ENCODE measurements at places on chromosomes 11 and 22.

DNA sequence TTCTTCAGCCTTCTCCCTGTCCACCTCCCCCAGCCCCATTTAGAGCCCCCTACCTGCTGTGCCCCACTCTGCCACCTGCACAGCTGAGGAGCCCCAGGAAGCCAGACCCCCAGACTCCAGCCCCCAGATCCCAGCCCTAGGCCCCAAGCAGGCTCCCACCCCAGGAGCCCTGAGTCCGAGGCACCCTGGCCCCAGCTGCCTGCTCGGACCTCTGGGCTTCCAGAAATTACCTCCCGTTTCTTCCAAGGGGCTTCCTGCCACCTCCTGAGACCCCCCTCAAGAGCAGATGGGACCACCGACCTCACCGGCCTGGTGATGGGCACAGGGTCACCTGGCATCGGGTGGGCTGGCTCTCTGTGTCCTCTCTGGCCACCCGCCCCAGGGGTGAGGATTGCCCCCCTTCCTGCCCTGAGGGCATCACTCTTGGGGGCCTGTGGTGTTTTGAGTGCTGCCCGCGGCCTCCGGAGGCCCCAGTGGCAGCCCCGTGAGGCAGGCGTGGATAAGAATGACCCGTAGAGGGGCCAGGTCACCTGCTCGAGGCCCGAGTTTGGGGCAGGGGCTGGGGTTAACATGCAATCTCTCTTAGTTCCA lies 18.3 kb upstream of the TALDO1 start:
- DNase-seq: no peak

- DNase-seq: no peak
Observed at GRCh38 chr22:28930357-28931007, 47.1 kb downstream of the ZNRF3 start.

GRCh38 chr11:79025622-79026021 lies 415.2 kb downstream of the TENM4 start:
- no peak for DNase-seq

DNA sequence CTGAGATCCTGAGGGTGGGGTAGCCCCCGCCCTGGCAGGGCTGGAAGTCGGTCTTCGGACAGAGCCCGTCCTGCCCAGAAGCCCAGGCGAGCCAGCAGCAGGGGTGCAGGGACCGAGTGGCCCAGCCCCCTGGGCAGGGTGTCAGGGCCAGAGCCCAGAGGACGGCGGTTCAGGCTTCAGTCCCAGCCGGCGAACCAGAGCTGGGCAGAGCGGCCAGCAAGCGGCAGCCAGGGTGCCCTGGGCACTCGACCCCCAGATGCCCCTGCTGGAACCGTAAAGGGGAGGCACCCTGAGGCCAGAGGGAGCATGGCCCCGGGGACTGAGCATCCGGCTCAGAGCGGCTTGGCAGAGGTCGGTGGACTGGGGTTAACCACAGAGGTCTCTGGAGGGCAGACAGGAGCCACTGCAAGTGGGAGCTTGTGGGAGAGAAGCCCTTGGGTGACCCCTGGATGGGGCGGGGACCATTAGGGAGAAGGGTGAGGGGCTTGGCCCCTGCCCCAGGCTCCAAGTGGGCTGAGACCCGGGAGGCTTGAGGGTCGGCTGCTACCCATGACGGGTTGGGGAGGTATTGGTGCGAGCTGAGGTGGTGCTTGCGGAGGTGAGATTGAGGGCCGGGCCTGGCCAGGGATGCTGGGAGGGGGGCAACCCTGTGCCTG lies 15.9 kb downstream of the LSP1 start:
- DNase-seq: no peak

GRCh38 chr22:40070701-40071100 lies 75.9 kb downstream of the FAM83F start:
- no peak for DNase-seq

DNA sequence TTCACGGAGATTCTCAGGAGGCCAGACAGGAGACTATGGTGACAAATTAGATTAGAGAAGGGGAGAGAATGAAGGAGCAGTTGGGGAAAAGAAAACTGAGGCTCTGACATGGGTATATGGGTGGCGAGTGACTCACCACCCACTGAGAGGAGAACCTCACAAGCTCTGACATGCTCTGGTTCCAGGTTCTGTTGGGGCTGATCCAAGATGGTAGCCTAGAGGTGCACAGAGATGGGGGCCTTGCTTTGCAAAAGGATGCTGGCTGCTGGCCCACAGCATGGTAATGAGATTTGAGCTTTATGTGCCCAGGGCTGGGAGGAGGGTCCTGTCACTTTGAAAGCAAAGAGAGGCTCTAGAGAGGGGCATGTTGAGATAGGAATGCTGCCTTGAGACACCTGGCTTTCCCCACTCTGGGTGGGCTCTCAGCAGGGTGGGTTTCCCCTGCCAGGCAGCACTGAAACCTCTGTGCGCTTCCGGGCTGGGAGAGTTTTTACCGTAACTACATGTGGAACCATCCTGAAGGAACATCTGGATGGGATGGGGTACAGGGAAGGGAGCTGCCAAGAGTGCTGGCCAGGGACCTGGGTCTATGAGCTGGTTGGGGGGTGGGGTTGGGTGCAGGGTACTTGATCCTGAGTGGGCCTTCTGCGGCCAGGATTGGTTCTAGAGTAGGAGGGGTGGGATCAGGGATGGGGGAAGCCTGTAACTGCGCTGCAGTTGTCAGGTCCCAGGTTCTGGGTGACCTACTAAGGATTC lies 1.2 kb upstream of the GRK2 start:
- DNase-seq: no peak

- no peak for DNase-seq
Observed at GRCh38 chr22:33110562-33111163, 52.5 kb upstream of the SYN3 start.

DNA sequence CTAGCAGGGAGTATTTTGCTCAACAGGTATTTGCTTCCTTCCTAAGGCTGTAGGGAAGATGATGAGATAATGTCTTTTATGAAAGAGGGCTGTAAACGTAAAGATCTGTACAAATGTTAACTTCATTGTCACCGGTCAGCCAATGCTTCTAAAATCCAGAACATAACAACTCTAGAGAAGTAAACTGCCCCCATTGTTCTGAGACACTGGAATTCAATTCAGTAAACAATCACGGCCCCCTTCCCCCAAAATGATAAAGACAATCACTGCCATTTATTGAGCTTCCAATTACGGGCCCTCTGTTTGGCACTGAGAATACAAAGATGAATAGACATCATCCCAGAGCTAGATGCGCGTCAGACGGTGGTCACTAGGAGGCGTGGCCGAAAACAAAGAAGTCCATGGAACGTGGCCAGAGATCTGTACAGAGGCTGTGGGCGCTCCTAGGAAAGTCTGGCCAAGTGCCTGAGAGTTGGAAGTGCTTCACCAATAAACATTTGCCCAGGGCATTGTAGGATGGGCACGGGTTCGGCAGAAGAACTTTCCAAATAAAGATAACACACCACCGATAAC lies 576 bp downstream of the TMEM258 start:
- no peak for DNase-seq

DNA sequence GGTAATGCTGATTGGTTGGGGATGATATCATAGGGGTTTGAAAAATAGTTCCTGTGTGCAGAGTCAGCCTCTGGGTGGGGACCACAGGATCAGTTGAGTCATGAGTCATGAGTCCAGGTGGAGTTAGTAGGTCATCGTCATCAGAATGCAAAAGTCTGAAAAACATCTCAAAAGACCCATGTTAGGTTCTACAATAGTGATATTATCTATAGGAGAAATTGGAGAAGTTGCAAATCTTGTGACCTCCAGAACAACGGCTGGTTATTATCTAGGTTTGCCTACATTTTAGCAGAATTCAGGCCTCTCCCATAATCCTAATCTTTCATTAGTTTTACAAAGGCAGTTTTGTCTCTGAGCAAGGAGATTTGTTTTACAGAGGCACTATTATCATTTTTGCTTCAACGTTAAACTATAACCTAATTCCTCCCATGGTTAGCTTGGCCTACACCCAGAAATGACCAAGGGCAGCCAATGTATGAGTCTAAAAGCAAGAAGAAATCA lies 38.9 kb downstream of the MS4A2 start:
- no peak for DNase-seq

GRCh38 chr11:37313266-37313665 lies 715.2 kb upstream of the RAG2 start:
- DNase-seq: no peak

DNA sequence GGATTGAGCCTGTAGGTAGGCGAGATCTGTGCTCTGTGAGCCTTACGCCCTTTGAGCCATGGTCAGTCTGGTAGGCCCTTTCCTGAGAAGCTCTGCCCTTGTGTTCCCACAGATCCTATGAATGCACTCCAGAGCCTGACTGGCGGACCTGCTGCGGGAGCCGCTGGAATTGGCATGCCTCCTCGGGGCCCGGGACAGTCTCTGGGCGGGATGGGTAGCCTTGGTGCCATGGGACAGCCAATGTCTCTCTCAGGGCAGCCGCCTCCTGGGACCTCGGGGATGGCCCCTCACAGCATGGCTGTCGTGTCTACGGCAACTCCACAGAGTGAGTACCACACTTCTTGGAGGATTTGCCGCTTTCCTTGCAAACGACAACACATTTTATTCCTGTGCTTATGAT lies 47.4 kb downstream of the MED15 start:
- no peak for DNase-seq

- no peak for DNase-seq
Observed at GRCh38 chr11:103904324-103904667, 132.1 kb upstream of the DDI1 start.

DNA sequence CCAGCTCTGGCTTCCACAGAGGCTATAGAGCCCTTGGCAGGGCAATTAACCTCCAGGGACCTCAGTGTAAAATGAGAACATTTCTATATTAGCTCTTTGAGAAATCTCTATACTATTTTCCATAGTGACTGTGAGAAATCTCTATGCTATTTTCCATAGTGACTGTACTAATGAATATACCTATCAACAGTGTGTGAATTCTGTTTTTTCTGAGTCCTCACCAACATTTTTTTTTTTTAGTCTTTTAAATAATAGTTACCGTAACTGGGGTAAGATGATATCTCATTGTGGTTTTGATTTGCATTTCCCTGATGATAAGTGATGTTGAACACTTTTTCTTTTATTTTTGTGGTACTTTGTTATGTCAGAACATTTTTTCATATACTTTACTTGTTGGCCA lies 7.0 kb upstream of the MTNR1B start:
- no peak for DNase-seq

DNA sequence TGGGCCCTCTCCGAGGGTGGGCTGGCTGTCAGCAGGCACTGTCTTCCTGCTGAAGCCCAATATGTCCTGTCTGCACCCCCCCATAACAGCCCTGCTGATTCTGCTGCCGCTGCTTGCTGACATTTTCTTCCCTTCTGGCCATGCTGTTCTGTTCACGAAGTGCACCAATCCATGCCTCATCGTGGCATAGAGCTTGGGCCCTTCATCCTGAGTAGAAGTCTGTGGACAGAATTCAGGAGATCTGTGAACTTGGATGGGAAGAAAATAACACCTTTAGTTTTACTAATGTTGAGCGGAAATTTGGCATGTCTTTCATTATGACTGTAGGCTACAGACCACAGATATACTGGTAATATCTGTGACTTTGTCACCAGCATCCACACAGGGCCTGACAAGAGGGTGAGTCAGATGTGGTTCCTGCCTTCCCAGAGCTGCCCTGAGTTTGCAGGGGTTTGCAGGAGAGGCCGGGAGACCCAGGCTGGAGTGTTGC lies 14.1 kb upstream of the KIAA0930 start:
- DNase-seq: no peak

DNA sequence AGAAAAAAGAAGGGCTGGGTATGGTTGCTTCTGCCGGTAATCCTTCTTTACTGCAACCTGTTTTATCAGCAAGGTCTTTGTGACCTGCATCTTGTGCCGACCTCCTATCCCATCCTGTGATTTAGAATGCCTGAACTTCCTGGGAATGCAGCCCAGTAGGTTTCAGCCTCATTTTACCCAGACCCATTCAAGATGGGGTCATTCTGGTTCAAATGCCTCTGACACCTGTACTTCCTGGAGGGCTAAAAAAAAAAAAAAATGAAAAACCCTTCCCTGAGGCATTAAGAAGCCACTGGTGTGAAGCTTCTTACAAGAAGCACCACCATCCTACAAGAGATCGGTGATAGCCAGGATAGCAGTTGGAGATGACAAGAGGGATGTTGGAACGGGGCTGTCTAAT lies 54.6 kb upstream of the TREH start:
- DNase-seq: no peak

GRCh38 chr22:41367039-41367679 lies 14.6 kb upstream of the TEF start:
- DNase-seq: no peak

DNA sequence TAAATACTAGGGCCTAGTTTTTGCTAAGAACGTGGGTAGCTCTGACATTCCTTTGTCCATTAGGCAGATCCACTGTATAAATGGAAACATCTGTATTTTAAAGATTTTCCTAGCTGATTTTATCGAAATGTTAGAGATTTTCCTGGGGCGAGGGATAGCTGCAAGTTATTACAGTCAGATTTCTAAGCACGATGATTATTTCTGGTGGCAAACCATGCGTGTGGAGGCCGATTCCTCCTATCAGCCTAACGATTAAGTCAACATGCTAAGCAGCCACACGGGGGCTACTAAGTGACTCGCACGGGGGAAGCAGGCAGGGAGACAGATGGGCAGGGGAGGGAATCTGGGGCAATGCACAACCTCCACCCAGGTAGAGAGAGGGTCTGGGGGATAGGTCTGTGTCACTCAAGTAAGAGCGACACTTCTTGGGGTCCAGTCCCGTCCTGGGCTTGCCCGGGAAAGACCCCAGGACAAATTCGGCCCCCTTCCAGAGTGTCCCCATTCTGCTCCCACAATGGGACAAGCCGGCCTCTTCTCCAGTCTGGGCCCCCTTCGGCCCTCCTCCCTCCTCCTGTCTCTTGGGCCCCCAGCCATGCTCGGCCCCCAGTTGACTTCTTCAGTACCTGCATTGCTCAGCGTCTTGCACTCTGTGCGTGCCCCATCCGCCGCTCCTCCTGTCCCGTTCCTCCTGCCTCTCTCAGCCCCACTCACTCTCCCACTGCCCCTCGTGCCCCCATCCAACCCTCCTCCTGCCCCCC lies 571 bp downstream of the C11orf24 start:
- peak; percentile 65 for DNase-seq

GRCh38 chr11:109153836-109154235 lies 268.2 kb upstream of the C11orf87 start:
- no peak for DNase-seq

- DNase-seq: no peak
Observed at GRCh38 chr11:130531061-130531460, 82.6 kb downstream of the ADAMTS15 start.

DNA sequence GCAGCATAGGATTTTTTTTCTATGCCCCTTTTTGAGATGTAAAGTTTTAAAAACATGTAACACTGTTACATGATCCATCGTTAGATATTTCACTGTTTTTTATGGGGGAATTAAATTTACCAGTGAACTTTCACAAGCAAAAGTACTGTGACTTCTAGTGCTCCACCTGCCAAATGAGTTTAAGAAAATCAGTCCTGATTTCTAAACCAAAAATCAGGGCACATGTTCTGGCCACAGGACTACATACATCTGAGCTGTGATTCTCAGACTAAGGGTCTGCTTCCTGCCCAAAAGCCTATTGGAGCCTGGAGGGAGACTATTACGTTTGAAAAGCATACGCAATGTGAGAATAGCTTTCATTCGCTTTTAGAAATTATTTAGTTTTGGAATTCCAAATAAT lies 22.5 kb downstream of the TMPRSS13 start:
- no peak for DNase-seq

GRCh38 chr11:19735909-19736498 lies 23.4 kb downstream of the NAV2 start:
- no peak for DNase-seq
